ENCODE measurements at places on chromosomes 1 and 21. TPM values are rescaled to one million over a fixed set of nuclear protein-coding genes. Genes with fewer than 3 reads are reported as not detected.

Gene PGLYRP4
- total RNA-seq = not detected

Gene CHIA
- not detected for total RNA-seq

DNA sequence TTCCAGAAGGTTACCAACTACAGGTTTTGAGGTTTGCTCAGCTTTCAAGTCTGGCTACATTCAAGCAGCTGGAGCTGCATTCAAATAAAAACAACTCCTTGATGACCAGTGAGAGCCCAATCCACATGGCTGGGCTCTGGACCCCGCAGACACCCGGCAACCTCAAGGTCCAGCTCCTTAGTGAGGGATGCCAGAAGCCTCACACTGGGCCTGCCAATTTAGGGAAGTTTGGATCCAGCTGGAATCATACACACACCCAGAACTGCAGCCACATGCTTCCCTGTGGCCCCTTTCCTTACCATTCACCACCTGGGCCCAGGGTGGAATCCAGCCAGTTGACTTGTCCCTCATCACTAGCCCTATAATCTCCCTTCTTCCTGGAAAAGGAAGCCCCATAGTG lies 123.7 kb downstream of the UBE2U start:
- H3K4me1 ChIP-seq = no peaks in the 10 kb centered on the region
- no peak overlapping the region for H3K27ac ChIP-seq
- no peaks in the 10 kb centered on the region for H3K36me3 ChIP-seq
- H3K27me3 ChIP-seq = peaks cover 11% of the 10 kb centered on the region
- no peak overlapping the region for H3K4me3 ChIP-seq
- no peak for DNase-seq

DNA sequence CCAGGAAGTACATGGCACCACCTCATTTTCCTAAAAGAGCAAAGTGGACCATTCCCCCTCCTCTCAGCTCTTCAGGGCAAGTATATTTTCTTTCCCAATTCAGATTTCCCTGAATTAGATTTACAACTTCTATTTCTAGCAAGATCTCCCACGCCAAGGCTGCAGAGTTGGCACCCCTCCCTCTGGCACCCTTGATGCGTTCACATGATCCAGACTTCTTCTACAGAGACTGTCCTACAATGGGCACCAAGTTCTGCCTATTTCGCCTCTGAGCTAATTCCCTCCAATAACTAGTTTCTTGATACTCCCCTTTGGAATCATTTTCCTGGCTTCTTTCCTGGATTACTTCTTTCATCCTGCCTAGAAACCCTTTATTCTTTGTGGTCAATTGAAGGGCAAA lies 122.0 kb downstream of the CDC7 start:
- no peak for DNase-seq
- no peaks in the 10 kb centered on the region for H3K4me1 ChIP-seq

- H3K27me3 ChIP-seq = no peaks in the 10 kb centered on the region
- H3K27ac ChIP-seq = no peak overlapping the region
- H3K4me1 ChIP-seq = no peaks in the 10 kb centered on the region
- H3K4me3 ChIP-seq = no peak overlapping the region
Measured at GRCh38 chr1:48718116-48718630, 58.5 kb downstream of the BEND5 start.

DNA sequence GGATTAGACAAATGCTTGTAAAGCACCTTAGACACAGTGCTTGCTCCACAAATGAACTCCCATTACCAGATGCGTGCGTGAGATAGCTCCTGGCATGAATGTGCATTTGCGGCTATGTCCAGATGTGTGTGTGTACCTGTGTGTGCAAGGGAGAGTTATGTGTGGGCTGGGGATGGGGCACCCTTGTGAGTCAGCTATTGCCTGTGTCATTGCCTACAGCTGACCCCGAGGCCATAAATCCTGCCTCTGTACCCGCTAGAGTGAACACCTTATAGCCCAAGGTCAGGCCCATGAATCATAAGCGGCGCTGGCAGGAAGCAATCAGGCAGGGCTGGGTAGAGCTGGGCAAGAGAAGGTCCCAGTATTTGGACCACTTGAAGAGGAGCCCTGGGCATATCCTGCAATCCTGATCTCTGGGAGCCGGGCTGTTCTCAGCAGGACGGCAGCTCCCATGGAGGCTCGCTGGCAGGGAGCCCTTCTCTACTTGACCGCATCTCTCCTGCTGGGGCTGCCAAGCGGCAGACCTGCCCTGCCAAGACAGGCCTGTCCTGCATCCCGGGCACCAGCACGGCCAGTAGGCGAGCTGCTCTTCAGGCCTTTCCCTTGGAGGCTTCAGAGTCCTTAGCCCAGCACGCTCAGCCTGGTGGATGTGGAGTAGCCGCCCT lies 86.4 kb downstream of the TMEM53 start:
- H3K36me3 ChIP-seq = no peaks in the 10 kb centered on the region
- H3K27me3 ChIP-seq = peaks cover 50% of the 10 kb centered on the region
- no peak for DNase-seq

DNA sequence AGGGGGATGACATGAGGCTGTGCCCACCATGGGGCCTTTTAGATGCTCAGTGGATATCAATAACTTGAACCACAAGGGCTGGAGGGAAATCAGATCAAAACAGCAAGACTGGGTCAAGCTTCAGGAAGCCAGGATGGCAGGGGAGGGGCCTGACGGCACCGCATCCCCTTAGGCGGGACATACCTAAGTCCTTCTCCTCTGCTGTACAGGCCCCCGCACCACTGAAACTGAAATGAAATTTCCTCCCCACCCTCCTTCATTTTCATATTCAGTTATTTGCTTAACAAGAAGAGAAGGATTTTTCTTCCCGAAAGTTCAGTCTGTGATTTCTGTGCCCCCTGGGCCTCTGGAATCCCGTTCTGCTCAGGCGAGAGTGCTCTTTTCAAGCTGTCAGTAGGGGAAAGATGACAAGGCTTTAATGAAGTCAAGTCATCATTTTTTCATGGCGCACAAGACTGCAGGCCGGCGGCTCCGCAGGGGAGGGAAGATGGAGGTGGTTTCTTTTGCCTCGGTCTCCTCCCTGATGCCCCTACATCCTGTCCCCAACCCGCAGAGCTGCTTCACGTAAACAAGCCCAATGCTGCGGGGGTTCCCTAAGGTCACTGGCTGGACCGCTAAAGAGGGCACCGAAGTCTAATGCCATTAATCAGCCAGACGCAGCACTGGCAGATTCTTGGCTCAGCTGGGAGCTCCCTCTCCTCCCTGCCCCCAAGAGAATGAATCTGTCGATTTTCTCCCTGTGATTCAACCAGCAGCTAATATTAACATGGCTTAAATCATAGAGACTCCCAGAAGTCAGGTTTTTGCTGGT lies 264.8 kb downstream of the C1orf94 start:
- no peak overlapping the region for H3K27ac ChIP-seq
- DNase-seq = no peak
- H3K4me3 ChIP-seq = no peak overlapping the region
- no peaks in the 10 kb centered on the region for H3K27me3 ChIP-seq
- H3K36me3 ChIP-seq = no peaks in the 10 kb centered on the region

Gene F13B
- not detected for total RNA-seq

Gene MYCL
- total RNA-seq = 0.72 TPM

Gene PADI1
- not detected for total RNA-seq

GRCh38 chr1:155649676-155650075 lies 38.9 kb downstream of the YY1AP1 start:
- DNase-seq = no peak
- H3K27ac ChIP-seq = no peak overlapping the region
- H3K36me3 ChIP-seq = no peaks in the 10 kb centered on the region
- no peak overlapping the region for H3K4me3 ChIP-seq

DNA sequence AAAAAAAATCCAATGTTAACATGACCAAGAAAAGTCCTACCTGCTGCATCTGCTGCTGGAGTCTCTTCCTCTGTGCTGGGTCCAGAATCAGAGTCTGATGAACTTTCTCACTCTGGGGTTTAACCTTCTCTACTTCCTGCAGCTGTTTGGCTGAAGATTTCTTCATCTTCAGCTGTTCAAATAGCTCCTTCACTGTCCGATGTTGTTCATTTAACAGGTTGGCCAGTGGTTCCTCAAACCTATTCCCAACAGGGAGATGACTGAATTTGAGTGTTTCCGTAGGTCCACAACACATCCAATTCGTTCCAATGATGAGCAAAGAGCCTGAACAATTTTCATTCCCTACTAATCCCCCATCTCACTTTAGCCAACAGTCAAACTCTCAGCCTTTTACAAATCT lies 79.4 kb downstream of the GON4L start:
- no peaks in the 10 kb centered on the region for H3K27me3 ChIP-seq
- H3K4me3 ChIP-seq = no peak overlapping the region
- no peak overlapping the region for H3K27ac ChIP-seq
- no peak for DNase-seq
- H3K36me3 ChIP-seq = peaks cover 28% of the 10 kb centered on the region

- H3K27me3 ChIP-seq = no peaks in the 10 kb centered on the region
- peak overlapping the region; percentile 93 for H3K27ac ChIP-seq
- peak overlapping the region; percentile 95 for H3K4me3 ChIP-seq
- peak; percentile 21 for DNase-seq
- H3K36me3 ChIP-seq = no peaks in the 10 kb centered on the region
Measured at GRCh38 chr1:5991381-5992025, 722 bp downstream of the NPHP4 start.

Gene PCP4
- total RNA-seq = not detected

Gene CFHR4
- not detected for total RNA-seq

GRCh38 chr1:61081686-61082310 lies 563 bp upstream of the NFIA start:
- no peaks in the 10 kb centered on the region for H3K36me3 ChIP-seq
- H3K27me3 ChIP-seq = no peaks in the 10 kb centered on the region
- DNase-seq = peak; percentile 38
- no peaks in the 10 kb centered on the region for H3K4me1 ChIP-seq

DNA sequence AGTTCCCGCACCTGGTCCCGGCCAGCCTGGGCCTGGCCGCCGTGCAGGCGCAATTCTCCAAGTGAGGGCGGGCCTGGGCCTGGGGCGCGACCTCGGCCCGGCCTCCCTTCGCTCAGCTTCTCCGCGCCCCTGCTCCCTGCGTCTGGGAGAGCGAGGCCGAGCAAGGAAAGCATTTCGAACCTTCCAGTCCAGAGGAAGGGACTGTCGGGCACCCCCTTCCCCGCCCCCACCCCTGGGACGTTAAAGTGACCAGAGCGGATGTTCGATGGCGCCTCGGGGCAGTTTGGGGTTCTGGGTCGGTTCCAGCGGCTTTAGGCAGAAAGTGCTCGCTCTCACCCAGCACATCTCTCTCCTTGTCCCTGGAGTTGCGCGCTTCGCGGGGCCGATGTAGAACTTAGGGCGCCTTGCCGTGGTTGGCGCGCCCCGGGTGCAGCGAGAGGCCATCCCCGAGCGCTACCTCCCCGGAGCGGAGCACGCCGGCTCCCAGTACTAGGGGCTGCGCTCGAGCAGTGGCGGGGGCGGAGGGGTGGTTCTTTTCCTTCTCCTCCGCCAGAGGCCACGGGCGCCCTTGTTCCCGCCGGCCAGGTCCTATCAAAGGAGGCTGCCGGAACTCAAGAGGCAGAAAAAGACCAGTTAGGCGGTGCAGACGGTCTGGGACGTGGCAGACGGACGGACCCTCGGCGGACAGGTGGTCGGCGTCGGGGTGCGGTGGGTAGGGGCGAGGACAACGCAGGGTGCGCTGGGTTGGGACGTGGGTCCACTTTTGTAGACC lies 1.2 kb downstream of the OLIG1 start:
- H3K27ac ChIP-seq = no peak overlapping the region
- H3K27me3 ChIP-seq = peaks cover 93% of the 10 kb centered on the region
- peaks cover 2% of the 10 kb centered on the region for H3K4me1 ChIP-seq
- H3K36me3 ChIP-seq = no peaks in the 10 kb centered on the region
- no peak for DNase-seq

Gene CDC42
- 609 TPM for total RNA-seq

DNA sequence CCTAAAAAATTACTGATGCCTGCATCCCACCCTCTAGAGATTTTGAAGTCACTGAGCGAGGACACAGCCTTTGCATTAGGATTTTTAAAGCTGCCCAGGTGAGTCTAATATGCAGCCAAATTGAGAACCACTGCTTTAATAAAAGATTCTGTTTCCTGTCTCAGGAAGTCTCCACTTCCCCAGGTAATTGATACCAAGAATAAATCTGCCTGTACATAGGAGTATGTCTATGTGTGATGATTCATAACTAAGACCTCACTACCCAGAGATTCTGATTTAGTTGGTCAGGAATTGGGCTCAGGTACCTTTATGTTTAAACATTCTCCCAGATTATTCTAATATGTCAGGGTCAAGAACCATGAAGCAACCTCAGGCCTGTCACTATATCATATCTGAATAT lies 108.8 kb upstream of the ARTN start:
- no peak overlapping the region for H3K27ac ChIP-seq
- no peaks in the 10 kb centered on the region for H3K27me3 ChIP-seq
- no peak overlapping the region for H3K4me3 ChIP-seq
- no peaks in the 10 kb centered on the region for H3K36me3 ChIP-seq
- H3K4me1 ChIP-seq = peaks cover 2% of the 10 kb centered on the region

DNA sequence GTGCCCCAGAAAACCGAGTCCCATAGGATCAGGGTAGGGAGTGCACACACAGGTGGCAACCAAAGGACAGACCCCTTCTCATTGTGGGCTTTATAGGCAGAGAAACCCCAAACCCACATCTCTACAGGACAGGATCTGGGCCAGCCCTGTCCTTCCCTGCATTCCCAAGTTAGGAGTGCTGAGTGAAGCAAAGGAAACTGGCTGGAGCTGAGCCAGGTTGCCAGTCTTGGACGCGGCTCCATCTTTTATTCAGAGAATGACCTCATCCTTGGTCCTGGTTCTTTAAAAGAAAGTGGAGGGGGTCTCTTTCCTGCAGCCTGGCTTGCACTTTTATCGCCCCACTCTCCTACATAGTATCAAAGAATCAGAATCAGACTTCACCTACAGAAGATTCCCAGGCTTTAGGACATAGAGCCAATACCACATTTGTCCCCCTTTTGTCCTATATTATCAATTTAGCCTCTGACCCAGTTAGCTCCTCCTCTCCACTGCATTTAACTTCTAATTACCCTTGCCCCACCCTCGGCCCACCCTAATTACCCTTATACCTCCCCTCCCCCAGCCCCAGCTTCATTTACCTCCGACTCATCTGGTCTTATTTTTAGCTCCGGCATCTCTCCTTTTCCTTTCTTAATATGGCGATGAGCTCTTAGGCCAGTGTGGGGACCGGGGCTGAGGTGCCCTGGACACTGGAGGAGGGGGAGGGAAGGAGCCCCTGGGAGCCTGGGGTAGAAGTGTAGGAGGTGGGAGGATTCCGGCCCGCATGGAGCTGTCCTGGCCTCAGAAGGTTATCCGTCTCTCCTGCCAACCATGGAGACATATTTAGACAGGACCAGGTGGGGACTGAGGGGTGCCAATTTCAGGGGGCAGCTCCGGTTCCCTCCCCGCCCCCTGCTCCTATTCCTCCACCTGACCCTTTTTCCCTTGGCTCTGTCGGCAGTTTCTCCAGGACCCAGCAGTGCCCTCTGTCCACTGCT lies at the start of gene CASQ1:
CASQ1 (plus strand) TSS at position 927 of the 977 bp plus-strand sequence. CDS start 177 bp downstream, outside the sequence.
- no peak within 1 kb of the TSS for H3K4me3 ChIP-seq
- peak; percentile 31 for DNase-seq
- no peaks in the 10 kb centered on the region for H3K36me3 ChIP-seq
- peaks cover 4% of the 10 kb centered on the region for H3K4me1 ChIP-seq
- H3K27me3 ChIP-seq = peaks cover 18% of the 10 kb centered on the region

Gene ACBD6
- 52.5 TPM for total RNA-seq

- H3K27me3 ChIP-seq = no peaks in the 10 kb centered on the region
- H3K4me1 ChIP-seq = no peaks in the 10 kb centered on the region
- H3K27ac ChIP-seq = no peak overlapping the region
- H3K4me3 ChIP-seq = no peak overlapping the region
- no peaks in the 10 kb centered on the region for H3K36me3 ChIP-seq
- DNase-seq = no peak
Measured at GRCh38 chr21:14451546-14451945, 68.6 kb upstream of the HSPA13 start.

Gene KCND3
- total RNA-seq = under 0.01 TPM
